ENCODE measurements at places on chromosomes 2 and 18.

DNA sequence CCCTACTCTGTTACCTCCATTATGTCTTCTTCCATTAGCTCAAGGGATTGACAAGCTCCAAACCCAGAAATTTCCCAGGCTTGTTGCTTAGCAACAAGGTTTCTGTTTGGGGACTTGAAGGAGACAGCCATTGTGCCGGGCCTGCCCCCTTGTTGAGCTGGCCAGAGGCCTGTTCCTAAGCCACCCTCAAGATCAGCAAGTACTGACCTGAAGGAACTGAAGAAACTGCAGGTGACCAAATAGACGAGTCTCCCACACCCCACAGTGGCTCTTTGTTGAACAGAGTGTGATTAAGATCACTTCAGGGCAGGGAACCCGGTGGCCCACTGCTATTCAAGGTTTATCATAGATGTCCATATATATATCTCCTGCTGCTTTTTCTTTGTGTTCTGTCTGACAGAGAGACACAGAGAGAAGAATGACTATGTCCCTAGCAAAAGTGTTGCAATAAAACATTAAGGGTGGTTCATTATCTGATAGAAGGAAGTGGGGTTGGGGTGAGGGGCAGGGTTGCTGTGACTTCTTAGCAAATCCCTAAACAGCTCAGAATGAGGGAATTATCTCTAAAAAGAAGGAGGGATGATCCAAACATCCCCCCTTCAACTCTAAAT is 69.2 kb downstream of the RNF144A start:
- no peak for DNase-seq

DNA sequence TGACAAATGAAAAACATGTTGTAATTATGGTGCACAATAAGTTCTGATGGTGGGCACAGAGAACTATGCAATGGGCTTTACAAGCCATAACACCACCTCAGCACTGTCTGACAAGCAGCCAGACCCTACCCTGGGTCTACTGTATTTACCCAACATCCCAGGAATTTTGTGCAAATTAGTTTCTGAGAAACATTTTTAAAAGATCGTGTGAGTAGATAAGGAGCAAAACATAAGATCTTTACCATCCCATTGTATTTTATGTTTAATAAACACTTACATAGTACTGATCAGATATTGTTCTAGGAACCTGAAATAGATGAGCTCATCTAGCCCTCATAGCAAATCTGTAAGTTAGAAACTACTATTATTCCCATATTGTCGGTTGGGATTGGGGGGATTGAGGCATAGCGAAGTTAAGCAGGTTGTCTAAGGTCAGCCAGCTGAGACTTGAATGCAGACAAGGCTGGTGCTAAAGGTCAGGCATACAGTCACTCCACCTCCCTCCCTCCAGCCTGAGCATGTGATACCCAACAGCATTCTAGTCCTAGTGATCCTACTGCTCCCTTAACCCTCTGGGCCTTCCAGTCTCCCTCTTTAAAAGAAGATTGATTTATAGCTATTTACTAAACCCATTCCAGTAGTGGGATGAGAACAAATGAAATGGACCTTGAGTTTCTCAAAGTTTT is 67.4 kb upstream of the STAM2 start:
- DNase-seq: no peak

GRCh38 chr18:10953672-10954071 is 195.7 kb downstream of the PIEZO2 start:
- no peak for DNase-seq

DNA sequence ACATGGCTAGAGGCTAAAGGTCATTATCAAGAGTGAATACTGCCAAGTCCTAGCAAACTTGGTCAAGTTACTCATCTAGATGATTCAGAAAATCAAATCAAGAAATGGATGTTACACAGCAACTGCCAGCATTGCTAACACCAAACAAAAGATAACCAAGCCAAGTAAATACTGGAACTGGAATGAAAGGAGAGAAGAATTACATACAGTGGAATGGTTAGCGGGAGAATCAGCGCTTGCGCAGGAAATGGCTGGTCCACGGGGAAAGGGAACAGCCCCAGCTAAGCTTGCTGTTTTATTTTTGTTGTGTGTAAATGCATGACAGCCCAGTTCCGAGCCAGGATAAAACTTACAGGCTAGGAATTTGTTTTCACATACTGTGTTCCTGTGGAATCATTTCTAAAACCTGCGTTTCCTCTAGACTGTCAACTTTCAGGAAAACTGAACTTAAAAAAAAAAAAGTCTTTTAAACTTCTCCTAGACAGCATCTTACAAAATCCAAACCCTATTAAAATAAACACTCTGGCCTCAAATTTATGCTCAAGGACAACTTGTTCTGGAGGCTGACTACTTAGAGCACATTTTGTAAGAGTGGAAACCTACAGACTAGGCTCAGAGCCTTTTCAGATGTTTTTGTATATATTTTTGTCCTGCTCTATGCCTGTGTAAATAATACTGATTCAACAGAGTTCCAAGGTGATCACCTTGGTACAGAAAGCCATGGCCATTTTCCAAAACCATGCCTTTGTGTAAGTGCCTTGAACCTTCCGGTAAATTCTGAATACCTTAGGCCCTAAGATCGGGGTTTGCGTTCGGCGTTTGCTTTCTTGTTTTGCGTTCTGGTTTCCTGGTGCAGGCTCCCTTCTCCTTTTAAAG is 30.7 kb upstream of the TXNDC2 start:
- DNase-seq: no peak

DNA sequence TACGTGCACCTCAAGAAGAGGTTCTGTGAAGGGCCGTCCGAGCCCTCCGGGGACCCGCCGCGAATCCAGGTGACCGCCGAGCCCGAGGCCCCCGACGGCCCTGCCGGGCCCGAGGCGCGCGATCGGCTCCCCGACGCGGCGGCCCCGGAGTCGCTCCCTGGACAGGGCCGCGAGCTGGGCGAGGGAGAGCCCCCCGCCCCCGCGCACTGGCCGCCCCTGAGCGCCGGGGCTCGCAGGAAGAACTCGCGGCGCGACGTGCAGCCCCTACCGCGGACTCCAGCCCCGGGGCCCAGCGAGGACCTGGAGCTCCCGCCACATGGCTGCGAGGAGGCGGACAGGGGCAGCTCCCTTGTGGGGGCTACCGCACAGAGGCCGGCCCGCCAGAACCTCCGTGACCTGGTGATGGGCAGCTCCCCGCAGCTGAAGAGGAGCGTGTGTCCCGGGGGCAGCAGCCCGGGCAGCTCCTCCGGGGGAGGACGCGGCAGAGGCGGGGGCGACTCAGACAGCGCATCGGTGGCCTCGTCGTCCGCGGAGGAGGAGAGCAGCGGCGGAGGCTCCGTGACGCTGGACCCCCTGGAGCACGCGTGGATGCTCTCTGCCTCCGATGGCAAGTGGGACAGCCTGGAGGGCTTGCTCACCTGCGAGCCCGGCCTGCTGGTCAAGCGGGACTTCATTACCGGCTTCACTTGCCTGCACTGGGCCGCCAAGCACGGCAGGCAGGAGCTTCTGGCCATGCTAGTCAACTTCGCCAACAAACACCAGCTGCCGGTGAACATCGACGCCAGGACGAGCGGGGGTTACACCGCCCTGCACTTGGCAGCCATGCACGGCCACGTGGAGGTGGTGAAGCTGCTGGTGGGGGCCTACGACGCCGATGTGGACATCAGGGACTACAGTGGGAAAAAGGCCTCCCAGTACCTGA is 812 bp downstream of the SOWAHC start:
- DNase-seq: no peak

- no peak for DNase-seq
Observed at GRCh38 chr18:76258209-76258608, 236.8 kb downstream of the ZNF516 start.

GRCh38 chr2:240425236-240425615 is 10.2 kb upstream of the GPC1 start:
- DNase-seq: no peak

DNA sequence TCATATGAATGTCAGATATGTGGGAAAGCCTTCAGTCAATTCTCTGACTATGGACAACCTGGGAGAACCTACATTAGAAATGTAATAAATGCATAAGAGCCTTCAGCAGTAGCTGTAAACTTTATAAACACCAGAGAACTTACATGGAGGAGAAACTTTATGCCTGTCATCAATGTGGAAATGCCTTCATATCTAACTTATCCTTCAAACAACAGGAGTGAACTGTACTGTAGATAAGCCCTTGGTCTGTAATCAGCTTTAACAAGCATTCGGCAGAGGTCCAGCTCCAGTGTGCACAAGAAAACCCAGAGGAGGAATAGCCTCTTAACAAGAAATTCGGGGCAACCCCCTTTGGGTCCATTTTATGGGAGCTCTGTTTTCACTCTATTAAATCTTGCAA is 14.8 kb upstream of the UXS1 start:
- DNase-seq: no peak

- no peak for DNase-seq
Observed at GRCh38 chr18:56108478-56109367, 520.7 kb upstream of the TCF4 start.

Measured in GM13976 (cell line).